ENCODE measurements at places on chromosomes 4 and X.

GRCh38 chr4:145044341-145044740 is 53.7 kb downstream of the ANAPC10 start:
- DNase-seq: no peak

- DNase-seq: no peak
Observed at GRCh38 chr4:126630230-126630629, 1002.5 kb upstream of the INTU start.

- no peak for DNase-seq
Observed at GRCh38 chrX:21376636-21377035, 2.4 kb downstream of the CNKSR2 start.

DNA sequence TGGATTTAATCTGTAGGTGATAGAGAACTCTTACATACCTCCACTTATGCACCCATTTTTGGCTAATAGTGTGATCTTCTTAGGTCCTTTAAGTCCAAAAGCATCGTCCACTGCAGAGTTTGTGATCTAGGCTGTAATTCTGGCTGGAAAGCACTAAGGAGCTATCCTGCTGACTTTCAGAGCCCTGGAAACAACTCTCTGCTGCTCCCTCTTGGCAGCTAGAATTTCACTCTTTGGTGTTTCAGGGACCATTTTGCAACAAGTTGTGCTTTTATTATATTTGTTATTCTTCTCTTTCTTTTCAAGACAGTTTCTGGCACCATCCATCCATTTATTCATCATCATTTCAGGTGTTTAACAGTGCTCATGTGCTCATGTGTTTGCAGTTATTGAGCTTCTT is 130.0 kb downstream of the RBM46 start:
- DNase-seq: no peak
